ENCODE measurements at places on chromosomes 11 and 22.

DNA sequence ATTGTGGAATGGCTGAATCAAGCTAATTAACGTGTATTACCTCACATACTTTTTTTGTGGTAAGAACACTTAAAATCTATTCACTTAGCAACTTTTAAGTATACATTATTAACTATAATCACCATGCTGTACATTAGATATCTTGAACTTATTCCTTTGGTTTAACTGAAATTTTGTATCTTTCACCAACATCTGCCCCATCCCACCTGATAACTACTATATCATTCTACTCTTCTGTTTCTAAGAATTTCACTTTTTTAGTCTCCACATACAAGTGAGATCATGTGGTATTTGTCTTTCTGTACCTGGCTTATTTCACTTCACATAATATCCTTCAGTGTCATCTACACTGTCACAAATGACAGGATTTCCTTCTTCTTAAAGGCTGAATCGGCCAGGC, 17.1 kb upstream of the VWA5A start:
- no peak for DNase-seq

DNA sequence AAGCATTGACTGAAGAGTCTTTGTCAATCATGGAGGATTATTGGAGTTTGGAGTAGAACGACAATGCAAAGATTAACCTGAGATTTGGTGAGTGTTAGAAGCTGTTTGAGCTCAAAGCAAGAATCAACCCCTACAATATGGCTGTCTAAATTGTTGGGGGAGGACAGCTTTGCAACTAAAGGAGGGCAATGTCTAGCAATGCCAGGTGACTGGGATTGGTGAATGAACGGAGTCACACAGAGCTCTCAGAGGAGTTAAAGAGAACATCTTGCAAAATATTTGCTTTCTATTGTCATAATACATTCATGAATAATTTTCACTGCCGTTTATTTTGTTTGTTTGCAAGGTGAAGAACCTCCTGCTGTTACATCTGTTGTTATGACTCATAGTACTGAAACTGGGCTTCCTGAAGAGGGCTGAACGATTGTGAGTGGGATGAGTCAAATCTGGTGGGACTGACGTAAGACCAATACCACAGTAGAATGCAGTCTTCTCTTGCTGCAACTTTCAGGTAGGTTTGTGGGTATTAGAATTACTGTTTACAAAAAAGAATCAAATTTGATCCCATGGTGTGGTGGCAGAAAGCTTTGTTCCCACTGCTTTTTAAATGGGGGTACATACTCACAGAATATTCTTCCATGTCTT, 281.9 kb downstream of the CADM1 start:
- DNase-seq, result peak; percentile 88

- DNase-seq, result no peak
Observed at GRCh38 chr22:50686794-50687193, 14.2 kb downstream of the SHANK3 start.

- DNase-seq, result no peak
Observed at GRCh38 chr11:14345668-14346067, 13.3 kb downstream of the RRAS2 start.

- no peak for DNase-seq
Observed at GRCh38 chr11:101030692-101031091, 98.9 kb downstream of the PGR start.

DNA sequence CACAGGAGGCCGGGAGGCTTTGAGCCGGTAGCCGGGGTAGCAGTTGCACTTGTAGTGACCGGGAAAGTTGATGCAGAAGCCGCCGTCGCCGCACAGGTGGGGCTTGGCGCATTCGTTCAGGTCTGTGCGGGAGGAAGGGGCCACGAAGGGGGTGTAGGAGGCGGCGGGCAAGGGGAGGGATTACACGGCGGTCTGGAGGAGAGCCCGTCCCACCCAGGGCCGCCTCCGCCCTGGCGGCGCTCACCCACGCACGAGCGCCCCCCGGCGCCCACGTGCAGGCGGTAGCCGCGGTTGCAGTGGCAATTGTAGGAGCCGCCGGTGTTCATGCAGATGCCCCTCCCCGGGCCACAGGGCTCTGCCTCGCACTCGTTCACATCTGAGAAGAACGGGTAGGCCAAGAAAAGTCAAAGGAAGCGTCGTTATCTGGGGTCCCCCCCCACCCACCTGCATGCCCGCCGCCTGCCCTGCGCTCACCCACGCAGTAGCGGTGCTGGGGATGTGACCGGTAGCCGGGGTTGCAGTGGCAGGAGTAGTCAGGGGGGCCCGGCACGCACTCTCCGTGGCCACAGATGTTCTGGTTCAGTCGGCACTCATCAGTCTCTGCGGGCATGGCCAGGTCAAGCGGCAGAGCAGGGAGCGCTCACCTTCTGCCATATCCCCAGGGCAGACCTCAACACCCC, 10.6 kb downstream of the LTBP3 start:
- no peak for DNase-seq

DNA sequence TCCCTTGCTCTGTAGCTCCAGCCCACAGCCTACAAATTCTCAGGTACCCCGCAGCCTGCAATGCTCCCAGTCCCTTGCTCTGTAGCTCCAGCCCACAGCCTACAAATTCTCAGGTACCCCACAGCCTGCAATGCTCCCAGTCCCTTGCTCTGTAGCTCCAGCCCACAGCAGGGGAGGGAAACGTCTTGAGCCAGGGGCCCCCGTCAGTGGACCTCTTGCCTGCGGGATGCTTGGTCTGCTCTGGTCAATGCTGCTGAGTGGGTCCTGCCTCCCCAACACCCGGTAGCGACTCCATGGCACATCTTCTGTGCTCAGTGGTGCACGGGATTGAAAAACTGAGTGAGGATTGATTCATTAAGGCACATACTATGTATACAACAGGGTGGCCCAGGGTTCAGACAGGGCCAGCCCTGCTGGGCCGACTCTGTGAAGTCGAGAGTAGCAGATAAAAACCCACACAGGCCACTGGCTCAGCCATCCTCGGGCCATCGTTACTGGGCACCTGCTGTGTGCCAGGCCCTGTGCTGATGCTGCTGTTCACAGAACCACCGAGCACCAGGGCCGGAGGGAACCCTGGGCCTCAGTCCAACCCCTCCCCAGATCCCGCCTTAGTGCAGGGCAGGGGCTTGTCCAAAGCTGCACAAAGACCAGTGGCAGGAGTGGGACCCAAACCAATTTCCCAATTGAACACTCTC, 69.7 kb downstream of the MYO7A start:
- no peak for DNase-seq

- no peak for DNase-seq
Observed at GRCh38 chr11:125155100-125155444, 9.5 kb upstream of the PKNOX2 start.

GRCh38 chr11:96014217-96014616, 90.3 kb upstream of the MTMR2 start:
- DNase-seq, result peak; percentile 42

Data from fibroblast of skin of abdomen (primary cell).